ENCODE measurements at places on chromosomes 13 and 19.

GRCh38 chr19:19471682-19472081 is 43.7 kb downstream of the TSSK6 start:
- DNase-seq, result no peak

GRCh38 chr19:2291185-2291751 is 9.3 kb upstream of the PEAK3 start:
- no peak for DNase-seq

DNA sequence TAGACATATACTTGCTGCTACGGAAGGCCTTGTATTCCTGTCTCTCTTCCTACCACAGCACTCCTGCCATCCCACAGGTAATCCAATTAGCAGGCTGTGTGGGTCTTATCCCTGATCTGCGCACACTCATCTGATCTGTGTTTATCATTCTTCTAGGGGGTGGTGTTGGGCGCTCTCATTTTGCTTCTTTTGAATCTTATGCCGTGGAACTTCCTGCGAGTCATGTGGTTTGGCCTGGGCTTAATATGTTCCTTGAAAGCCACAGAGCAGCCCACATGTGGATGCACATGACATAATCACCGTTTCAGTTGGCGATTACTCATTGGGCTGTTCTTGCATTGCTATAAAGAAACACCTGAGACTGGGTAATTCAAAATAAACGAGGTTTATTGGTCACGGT is 7.5 kb downstream of the RASA3 start:
- no peak for DNase-seq

DNA sequence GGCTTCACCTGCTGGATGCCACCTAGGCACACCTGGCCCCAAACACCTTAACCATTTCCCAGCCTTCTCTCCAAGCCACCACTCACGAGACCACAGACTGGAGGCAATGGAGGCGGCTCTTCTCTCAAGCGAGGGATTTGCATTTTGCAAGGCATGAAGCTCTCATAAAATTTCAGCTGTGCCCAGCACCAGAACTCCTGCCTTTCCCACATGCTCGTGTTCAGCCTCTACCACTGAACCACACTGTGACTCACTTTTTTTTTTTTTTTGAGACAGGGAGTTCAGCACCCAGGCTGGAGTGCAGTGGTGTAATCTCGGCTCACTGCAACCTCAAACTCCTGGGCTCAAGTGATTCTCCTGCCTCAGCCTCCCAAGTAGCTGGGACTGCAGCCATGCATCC is 10.6 kb downstream of the NANOS3 start:
- DNase-seq, result no peak

- DNase-seq, result no peak
Measured at GRCh38 chr13:60944016-60944415, 471.6 kb downstream of the PCDH20 start.

GRCh38 chr13:36888645-36889044 is 31.4 kb downstream of the SMAD9 start:
- no peak for DNase-seq

All from SHP77 treated with DMSO at 0.1 percent for 48 hours (cell line).